Thyroid gland (tissue), 4 donors: ENCODE measurements at places on chromosomes 6 and 20.

DNA sequence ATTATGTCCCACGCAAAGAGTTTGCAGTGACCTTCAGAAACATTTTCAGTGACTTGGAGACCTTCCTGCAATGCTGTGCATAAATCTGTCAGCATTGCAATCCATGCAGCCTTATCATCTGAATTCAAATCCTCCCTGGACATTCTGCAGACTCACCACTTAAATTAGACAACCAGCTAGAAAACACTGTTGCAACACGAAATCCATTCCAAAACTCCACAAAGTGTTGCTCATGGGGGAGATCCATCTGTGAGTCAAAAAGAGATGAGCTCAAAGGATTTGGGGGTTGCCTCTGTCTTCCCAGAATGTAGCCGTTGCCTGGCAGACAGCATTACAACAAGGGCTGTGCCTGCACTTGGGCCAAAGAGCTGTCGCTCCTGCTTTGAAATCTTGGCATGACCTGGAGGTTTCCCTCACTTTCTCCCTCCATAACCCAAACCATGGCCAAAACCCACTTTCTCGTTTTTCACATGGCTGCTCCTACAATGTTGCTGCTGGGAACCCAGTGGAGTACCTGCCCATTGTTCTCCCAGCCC, 163.5 kb upstream of the CDYL start:
- DNase-seq: peak; percentile 6

GRCh38 chr6:1070085-1070521, 241.8 kb upstream of the FOXQ1 start:
- DNase-seq: no peak

DNA sequence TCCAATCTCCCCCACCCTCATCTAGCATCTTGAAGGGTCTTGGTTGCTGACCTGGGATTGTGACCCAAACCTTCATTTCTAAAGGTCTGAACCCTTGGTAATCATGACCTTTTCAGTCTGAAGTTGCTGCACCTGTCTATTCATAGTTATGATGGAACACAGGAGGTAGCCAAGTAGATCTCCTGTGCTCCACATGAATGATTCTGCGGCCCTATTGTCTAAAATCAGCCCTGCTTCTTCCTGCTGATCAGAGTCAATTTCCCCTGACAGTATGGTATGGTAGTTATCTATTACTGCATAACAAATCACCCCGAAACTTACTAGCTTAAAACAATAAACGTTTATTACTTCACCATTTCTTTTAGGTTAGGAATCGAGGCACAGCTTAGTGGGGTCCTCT, 9.0 kb downstream of the OR2B6 start:
- DNase-seq: no peak

- DNase-seq: no peak
These were observed 231.9 kb downstream of the DLL1 start for GRCh38 chr6:170058878-170059485.

GRCh38 chr20:44435630-44436335, 39.9 kb upstream of the TTPAL start:
- DNase-seq: no peak

GRCh38 chr6:160112628-160113299, 8.9 kb upstream of the SLC22A1 start:
- DNase-seq: no peak

DNA sequence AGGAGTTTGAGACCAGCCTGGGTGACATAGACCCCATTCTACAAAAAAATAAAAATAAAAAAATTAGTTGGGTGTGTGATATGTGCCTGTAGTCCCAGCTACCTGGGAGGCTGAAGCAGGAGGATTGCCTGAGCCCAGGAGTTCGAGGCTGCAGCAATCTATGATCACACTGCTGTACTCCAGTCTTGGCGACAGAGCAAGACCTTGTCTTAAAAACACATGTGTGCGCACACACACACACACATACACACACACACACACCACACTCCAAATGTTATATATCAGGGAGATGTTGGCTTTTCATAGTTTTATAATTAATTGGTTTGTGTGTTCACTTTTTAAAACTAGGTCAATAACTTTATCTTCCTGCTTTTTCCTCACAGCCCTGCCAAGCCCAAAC, 110.5 kb downstream of the RTN4IP1 start:
- DNase-seq: no peak

DNA sequence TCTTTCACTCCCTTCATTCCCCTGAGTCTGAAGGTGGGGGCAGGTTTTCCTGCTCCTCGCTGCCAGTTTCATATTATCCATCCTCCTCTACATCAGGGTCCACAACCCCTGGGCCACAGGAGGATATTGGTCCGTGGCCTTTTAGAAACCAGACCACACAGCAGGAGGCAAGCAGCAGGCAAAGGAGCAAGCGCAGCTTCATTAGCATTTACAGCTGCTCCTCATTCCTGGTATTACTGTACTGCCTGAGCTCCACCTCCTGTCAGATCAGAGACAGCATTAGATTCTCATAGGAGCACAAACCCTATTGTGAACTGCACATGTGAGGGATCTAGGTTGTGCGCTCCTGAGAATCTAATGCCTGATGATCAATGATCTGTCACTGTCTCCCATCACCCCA, 380.3 kb downstream of the ARHGAP18 start:
- no peak for DNase-seq

DNA sequence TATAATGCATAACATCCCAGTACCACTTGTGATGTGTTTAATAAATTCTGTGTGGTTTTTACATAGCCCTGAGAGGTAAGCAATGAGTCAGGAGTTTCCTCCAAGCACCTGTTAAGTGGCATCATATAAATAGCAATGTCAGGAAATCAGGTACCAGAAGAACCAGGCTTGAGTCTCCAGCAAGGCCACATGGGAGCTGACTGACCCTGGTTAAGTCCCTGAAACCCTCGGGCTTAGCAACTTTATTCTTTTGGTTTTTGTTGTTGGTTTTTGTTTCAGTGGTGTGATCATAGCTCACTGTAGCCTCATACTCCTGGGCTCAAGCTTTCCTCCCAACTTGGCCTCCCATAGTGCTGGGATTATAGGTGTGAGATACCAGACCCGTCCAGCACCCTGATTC, 70.0 kb downstream of the PTPRT start:
- DNase-seq: no peak
